ENCODE measurements at places on chromosomes 16 and 17.

DNA sequence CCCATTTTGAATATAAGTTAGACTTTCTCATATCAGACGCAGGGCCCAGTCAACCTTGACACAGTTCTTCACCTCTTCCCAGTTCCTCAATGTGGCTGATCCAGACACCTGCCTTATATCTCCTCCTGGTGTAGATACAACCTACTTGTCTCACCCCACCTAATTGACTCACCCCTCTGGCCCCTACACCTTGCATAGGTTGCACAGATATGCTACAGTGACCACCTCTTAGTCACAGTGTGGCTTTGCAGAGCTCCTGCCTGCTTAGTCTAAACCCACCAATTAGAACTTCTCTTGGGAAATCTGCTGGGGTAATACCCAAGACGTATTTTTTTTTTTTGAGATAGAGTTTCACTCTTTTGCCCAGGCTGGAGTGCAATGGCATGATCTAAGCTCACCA lies 16.8 kb downstream of the CHP2 start:
- DNase-seq: no peak

- DNase-seq: no peak
These were observed 10.8 kb downstream of the ZG16B start for GRCh38 chr16:2840914-2841313.

DNA sequence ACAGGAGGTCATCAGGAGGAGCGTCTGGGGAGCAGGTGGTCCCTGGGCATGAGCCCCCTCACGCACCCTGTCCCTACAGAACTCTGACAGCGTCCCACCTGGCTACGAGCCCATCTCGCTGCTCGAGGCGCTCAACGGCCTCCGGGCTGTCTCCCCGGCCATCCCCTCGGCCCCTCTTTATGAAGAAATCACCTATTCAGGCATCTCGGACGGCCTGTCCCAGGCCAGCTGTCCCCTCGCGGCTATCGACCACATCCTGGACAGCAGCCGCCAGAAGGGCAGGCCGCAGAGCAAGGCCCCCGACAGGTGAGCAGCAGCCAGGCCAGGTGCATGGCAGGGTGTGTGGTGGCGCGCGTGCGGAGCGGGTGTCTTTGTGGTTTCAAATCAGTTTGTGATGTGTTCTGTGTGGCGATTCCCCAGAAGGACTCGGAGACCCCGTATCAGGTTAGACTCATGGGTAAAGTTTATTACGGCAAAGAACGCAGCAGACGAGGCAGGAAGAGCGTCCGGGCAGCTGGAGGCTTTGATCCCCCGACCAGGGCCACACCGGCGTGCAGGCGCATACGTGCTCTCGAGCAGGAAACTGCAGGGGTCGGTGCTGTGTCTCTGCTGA lies 11.8 kb upstream of the NUDT16L1 start:
- DNase-seq: no peak

DNA sequence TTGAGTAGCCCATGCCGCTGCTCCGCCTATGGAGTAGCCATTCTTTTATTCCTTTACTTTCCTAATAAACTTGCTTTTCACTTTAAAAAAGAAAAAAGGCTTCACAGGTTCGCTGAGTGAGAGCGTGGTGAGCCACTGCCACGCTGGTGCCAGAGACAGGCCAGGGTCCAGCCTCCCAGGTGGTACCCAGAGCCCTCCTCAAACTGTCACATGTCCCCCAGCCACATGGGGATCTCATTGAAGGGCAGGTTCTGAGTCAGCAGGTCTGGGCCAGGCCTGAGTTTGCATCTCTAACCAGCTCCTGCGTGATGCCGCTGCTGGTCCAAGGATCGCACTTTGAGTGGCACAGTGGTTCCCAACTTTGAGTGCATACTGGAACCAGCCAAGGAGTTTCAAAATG lies 36.2 kb downstream of the RBFOX3 start:
- DNase-seq: no peak

GRCh38 chr17:68301438-68301959 lies 10.2 kb downstream of the ARSG start:
- DNase-seq: no peak

DNA sequence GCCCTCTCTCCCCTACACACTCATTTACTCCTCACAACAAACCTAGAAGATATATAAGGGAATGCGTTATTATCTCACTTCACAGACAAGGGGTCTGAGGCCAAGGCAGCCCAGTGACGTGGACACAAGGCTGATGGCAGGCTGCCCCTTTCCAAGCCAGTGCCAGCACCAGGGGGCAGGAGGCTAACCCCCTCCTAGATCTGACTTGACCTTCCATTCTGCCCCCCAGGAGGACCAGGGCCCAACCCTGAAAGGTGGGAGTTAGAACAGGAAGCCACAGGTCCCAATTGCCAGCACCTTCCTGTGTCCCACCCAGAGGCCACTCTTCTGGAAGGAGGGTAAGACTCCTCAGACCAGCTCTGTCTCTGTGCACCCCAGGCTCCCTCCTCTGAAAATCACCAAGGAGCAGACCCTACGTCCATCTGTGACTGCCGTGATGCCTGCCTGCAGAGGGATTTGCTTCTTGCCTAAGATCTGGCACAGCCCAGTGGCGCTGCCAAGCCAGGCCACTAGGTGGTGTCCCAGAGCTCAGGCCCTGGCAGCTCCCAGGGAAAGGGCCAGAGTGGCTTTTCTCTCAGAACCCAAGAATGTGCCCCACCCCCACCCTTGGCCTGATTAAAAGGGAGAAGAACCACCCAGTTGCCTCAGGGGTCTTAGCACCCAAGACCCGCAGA lies 42.4 kb upstream of the MRPS23 start:
- no peak for DNase-seq

GRCh38 chr17:32831223-32831622 lies 45.7 kb downstream of the MYO1D start:
- no peak for DNase-seq

- no peak for DNase-seq
These were observed 15.2 kb upstream of the HERPUD1 start for GRCh38 chr16:56916571-56917403.

DNA sequence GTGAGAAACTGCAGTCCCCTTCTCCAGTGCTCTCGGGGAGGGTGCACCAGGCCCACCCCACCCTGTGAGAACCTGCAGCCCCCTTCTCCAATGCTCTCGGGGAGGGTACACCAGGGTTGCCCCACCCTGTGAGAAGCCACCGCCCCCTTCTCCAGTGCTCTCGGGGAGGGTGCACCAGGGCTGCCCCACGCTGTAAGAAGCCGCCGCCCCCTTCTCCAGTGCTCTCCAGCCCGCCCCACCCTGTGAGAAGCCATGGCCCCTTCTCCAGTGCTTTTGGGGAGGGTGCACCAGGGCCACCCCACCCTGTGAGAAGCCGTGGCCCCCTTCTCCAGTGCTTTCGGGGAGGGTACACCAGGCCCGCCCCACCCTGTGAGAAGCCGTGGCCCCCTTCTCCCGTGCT lies 12.1 kb downstream of the SPATA33 start:
- no peak for DNase-seq

DNA sequence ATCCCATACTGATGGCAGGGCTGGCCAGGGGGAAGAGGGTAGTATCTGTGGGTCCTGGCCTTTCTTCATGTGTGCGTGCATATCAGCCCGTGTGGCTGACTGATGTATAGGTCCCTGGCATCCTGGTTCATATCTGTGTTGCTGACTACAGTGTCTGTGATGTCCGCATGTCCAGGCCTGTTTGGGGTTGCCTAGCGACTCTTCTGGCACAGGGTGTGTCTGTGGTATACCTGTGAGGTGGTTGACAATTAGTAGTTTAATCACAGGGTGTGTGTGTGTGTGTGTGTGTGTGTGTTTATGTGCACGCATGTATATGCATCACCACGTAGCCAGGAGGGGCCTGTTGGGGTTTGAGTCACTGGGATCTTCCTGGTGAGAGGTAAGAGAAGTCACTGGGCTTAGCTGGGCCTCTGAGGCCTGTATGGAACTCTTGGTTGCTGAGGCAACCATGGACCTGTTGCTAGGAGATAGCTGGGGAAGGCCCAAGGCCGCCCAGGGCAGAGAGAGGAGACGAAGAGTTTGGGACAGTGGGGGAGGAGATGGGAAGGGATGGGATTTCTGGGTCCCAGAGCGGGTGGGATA lies 603 bp upstream of the TMEM95 start:
- DNase-seq: no peak

DNA sequence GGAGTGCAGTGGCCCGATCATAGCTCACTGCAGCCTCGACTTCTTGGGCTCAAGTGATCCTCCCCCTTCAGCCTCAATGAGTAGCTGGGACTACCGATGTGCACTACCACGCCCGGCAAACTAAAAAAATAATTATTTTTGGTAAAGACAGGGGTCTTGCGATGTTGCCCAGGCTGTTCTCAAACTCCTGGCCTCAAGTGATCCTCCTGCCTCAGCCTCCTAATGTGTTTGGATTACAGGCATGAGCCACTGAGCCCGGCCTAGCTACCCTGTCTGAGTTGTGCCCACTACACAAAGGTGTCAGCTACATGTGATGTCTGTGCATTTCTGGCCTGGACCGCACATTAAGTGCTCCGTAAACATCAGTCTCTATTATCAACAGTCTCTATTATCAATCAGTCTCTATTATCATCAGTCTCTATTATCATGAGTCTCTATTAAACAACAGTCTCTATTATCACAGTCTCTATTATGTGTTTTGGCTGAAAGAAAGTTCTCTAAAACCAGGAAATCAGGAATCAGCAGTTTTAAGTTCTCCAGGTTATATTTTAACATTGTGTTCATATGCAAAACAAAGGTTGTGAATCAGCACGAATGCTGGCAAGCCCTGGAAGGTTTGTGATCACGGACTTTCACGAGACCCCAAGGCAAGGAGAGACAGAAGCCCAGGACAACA lies 721 bp upstream of the WWOX start:
- DNase-seq: no peak

DNA sequence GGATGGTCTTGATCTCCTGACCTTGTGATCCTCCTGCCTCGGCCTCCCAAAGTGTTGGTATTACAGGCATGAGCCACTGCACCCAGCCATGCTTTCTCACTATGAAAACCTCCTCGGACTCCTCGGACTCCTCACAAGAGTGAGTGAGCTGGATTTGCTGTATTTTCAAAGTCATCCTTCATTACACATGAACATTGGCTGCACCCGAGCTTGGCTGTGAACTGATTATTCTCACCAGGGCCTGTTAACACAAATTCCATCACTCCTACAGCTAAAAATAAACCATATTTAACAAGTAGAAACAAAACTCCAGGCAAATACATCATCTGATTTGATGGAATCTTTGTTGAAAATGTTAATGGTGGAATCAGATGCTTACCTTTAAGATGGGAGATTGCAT lies 50.3 kb downstream of the PITPNC1 start:
- DNase-seq: no peak

DNA sequence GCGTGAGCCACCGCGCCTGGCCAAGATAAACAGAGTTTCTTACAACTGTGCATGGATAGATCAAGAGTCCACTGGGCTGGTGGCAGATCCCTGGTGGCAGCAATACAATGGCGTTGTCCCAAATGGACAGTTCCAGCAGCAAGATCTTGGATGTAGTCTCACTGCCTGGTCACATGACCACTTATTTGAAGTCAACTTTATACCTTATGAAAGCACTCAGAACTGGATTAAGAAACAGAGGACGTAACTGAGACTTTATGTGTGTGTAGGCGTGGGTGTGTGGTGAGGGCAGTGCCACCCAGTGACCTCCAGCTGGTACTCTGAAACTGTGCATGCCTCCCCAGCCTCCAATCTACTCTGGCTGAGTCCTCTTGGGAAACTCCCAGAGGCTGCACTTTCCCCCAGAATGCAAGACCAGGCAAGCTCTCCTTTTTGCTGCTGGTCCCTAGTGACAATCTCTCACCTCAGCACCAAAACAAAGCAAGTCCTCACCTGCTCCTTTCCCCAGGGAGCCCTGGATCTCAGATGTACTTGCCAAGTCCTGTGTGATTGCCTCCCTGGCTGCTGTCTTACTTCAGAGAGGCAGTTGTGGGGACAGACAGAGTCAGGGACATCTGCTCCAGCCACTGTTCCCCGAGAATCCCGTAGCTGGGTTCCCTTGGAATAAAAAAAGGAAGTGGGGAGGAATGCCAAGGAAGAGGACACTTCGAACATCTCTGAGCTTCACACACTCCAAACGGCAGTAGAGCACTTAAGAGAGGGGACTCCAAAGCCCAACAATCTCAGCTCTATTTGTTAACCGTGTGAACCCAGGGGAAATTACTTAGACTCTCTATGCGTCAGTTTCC lies 11.7 kb upstream of the ST6GALNAC2 start:
- DNase-seq: no peak

- DNase-seq: no peak
These were observed 13.0 kb downstream of the SKAP1 start for GRCh38 chr17:48416971-48417370.

GRCh38 chr17:42026857-42027589 lies 7.1 kb downstream of the NKIRAS2 start:
- no peak for DNase-seq

DNA sequence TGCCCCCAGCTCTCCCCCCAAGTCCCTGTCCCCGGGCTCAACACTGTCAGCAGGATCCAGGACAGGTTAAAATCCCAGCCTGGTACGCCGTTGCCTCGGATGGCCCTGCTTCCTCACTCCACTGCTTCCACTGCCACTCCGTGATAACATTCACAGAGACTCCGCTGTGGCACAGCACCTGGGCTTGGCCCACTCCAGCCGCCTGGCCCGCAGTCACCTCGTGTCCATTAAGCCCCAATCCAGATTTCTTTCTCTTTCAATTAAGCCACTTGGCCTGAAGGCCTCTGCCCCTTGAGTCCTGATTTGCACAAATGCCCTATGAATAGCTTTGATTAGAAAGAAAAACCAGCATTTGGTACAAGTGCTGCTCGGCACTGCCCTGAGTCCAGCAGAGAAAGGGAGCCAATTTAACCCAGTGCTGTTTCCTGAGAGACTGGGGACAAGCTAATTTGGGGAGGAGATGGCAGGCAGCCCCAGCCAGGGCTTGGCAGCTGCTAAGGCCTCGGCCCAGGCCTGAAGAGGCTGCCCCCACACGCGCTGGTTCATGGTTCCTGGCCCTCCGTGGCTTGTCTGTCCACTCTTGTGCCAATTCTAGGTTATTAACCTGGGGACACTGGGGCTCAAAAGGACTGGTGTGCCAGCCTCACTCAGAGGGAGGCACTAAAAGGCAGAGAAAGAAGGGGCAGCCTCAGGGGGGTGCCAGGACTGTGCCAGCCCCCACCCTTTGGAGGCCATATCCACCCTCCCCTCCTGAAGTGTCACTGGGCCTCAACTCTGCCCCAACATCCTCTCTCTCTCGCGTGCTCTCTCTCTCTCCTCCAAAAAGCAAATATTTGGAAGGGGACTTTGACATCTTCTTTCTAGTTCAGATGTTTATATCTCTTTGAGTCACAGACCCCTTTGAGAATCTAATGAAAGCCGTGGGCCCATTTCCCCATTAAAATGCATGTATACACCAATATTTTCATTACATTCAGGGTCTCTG lies 29.8 kb upstream of the SPPL2C start:
- DNase-seq: no peak

DNA sequence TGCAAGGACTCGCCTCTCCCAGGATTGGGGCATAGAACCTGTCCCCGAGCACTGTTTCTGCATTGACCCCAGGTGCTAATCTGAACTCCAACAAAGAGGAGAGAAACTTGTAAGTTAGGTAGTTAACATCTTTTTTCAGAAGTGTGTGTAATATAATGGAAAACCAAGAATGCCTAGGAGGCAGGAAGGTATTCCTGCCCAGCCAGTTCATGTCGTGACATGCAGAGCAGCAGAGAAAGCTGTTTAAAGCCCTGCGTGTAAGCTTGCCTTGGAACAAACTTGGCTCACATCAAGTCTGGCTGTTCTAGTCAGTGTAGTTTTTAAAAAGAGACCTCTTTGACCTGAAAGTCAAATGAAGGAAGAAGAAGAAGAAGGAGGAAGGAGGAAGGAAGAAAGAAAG lies 2.1 kb upstream of the GNA13 start:
- no peak for DNase-seq

- DNase-seq: no peak
These were observed 57.0 kb downstream of the TOM1L2 start for GRCh38 chr17:17915183-17915582.
